Substantia nigra (tissue), 51 donors: ENCODE measurements at places on chromosomes 4 and X.

GRCh38 chr4:121072224-121073003, at the start of gene NDNF:
TSS of gene NDNF (minus strand) at chr4:121072535. CDS start at chr4:121045837, 26,698 bp downstream.
- DNase-seq, result no peak

DNA sequence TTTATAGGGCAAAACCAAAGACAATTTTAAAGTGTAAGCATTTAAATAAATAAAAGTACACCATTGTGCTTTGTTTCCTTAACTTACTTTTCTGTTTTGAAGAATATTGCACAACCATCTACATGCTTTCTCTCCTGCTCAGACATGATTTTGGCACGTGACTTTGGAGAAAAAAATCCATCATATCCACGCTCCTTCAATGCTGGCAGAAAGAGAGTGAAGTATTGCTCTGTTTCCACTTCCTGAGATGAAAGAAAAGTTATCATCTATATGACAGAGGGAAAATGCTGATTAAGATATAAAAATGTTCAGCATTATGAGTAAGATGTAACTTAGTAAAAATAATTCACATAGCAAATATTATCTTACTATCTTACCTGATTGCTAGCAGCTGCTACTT, 77.1 kb downstream of the CNOT6L start:
- no peak for DNase-seq

DNA sequence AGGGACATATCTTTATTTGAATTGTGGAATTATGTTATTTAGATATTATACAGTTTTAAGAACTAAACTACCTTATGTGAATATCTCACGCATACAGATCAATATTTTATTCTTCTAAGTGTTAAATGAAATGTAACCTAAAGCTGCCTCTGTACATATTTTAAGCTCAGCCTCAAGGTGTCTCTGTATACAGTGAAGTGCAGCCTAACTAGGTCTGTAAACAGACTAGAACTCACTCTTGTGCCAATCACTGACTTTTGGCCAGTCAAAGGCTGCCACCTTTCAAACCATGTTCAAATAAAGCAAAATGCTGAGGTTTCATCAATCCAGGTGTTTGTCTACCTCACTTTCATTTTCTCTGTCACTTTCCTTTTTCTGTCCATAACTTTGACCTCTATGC, 1074.5 kb upstream of the PRKX start:
- DNase-seq, result no peak

GRCh38 chr4:8725071-8725841, 132.7 kb downstream of the CPZ start:
- DNase-seq, result no peak

DNA sequence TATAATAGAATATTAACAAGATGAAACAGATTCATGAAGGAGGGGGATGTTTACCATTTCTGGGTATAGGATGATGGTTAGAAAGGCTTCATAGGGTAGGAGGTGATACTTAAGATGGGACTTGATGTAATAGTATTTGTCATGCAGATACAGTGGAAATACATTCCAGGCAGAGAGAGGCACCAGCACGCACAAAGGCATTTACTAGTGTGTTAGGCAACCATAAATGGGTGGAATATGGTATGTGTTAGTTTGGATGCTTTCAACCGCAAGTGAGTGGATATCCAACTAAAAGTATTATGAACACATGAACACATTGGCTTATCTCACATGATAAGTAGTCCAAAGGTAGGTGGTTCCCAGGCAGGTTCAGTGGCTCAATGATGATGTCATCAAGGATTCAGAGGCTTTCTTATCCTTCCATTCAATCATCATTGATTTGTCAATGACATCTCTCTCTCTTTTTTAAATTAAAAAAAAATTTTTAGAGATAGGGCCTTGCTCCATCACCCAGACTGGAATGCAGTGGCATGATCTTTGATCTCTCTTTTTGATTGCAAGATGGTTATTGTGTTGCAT, 12.7 kb upstream of the STARD8 start:
- DNase-seq, result no peak

DNA sequence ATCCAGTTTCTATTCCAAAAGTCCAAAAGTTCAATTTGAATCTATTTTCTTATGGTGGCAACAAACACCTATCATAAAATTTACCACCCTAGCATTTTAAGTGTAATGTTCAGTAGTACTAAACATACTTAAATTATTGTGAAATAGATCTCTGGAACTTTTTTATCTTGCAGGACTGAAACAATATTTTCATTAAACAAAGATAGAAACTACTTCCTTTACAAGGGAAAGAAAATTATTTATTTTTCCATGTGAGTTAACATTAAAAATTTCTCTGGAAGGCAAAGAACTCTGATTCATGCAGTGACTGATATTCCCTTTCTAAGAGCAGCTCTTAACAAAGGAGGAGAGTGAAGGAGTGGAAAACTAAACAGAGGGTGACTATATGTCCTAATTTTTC, 40.2 kb downstream of the ADH7 start:
- no peak for DNase-seq

DNA sequence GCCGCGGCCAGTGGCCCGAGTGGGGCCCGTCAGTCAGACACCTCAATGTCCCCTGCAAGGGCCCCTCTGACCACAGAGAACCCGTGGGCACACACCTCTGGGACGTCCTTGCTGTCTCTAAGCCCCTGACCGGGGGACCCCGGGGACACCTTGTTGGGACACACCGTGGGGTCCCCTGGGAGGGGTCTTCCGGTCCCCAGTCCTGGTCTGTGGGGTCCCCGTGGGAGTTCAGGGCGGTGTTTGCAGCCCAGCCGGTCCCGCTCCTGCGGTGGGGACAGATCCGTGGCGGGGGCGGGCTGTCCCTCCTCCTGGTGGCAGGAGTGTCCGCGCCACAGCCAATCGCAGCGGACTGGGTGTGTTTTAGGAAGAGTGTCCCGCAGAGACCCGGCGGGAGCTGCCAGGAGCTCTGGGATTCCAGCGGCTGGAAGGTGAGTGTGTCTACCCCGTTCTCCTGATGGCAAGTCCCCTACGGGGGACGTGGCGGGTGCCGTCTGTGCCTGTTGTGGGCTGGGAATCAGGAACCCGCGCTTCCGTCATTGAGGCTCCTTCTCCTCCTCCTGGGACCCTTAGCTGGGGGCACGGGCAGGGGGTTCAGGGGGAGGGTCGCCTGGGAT, 5.1 kb upstream of the PLCXD1 start:
- DNase-seq, result no peak

GRCh38 chr4:18691431-18692200, 670.1 kb upstream of the LCORL start:
- DNase-seq, result no peak

DNA sequence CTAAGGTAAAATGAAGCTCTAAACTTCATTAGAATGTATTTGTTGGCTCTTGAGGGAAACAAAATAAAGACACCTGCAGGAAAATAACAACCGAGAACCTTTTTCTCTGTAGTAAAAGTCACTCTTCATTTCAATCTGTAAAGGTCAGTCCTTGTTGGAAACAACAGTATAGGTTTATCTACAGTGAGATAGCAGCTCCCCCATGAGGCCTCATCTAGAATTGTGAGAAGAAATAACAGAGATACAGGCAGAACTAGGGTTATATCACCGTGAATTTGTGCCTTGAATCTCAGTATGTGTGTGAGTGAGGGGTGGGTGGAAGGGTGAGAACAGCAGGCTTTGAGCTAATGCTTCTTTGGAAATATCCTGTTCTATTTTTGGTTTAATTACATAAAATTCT, 107.8 kb upstream of the FMR1 start:
- DNase-seq, result no peak

GRCh38 chr4:183493246-183493645, 11.6 kb upstream of the ING2 start:
- no peak for DNase-seq

GRCh38 chr4:10960389-10960788, 275.8 kb upstream of the CLNK start:
- DNase-seq, result no peak

DNA sequence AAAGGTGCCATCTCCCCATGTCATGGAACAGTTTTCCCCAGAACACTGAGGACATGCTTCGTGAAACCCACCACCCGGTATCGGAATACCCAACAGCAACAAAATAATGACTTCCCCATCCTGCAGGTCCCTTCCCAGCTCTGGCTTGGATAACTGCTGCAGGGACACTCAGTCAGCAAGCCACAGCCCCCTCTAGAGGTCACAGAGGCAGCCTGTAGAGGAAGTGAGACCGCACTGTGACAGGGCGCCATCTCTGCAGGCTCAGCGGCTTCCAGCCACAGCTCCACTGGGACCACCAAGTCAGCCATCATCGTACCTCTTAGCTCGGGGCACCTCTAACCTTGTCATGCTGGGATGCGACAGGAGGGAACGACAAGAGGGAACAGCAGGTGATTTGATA, 315.9 kb downstream of the LDB2 start:
- no peak for DNase-seq

- DNase-seq, result no peak
These were observed 51.7 kb downstream of the TBC1D9 start for GRCh38 chr4:140704392-140704960.

DNA sequence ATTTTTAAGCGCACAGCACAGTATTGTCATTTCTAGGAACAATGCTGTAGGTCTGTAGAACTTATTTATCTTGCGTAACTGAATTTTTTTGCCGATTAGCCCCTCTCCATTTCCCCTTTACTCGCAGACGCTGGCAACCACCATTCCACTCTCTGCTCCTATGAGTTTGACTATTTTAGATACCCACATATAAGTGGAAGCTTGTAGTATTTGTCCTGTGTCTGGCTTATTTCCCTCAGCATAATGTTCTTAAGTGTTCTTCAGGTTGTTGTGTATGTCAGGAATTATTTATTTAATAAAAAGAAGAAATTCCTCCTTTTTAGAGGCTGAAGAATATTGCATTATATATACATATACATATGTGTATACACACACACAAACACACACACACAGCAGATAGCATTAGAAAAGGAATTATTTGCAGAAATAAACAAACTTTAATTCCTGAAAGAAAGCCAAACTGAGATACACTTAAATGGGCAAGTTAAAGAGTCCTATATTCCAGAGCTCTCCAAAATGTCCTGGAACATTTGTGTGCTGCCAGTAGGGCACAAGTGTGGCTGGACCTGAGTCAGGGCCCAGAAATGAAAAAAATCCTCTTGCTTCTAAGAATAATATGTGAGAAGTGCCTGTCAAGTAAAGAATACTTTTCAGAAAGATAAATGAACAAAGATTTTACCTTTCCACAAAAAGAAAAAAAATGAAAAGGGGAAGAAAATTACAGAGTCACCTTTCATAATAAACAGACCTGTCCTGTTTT, 4.5 kb upstream of the ZNF330 start:
- DNase-seq, result no peak

- DNase-seq, result no peak
These were observed 425.0 kb upstream of the ATOH1 start for GRCh38 chr4:93403571-93403970.

DNA sequence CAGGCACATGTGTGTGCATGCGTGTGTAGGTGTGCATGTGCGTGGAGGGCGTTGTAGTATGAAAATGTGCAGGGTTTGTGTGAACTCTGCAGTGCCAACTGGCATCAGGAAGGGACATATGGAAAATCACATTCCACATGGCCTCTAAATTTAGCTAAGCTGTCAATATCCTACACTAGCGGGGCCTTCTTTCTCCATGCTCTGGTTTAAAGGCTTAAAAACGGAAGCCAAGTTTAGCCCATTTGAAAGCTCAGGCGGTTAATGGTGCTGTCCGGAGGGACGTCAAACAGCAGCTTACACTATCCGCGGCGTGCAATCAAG, 144.1 kb upstream of the NOCT start:
- DNase-seq, result no peak

- no peak for DNase-seq
These were observed 249.1 kb downstream of the GBA3 start for GRCh38 chr4:22941688-22942375.

DNA sequence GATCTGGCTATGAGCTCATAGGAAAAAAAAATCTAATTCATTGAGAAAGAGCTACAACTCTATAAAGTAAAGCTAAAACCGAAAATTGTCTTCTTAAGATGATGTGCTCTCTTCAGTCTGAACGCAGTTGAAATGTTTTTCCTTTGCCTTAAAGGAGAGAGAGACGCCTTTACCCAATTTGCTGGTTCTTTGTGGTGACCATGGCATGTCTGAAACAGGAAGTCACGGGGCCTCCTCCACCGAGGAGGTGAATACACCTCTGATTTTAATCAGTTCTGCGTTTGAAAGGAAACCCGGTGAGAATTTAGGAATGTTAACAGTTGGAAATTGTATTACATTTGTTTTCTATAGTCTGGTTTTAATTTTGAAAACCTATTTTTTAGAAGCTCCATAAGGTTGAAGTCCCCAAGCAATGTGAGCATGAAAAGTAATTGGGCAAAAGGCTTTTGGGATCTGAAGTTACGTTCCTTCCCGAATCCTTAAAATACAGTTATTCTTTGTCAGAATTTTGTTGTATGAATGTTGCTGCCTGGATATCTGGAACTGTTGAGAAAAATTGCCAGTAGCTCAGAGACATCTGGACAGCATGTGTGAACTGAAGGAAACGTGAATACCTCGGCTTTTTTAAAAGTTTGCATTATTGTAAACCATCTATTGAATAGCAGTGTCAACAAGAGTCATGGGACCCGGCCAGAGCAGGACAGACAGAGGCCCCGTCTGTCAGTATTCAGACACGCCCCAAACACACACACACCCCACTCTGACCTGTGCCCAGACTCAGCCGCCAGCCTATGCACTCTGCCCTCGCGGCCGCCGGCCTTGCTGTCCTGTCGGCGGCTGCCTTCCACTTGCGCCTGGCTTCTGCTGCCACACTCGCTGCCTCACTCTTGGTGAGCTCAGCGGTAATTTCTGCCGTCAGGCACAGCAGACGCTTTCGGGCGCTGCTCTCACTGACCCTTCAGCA, 9.9 kb downstream of the PIGG start:
- no peak for DNase-seq

DNA sequence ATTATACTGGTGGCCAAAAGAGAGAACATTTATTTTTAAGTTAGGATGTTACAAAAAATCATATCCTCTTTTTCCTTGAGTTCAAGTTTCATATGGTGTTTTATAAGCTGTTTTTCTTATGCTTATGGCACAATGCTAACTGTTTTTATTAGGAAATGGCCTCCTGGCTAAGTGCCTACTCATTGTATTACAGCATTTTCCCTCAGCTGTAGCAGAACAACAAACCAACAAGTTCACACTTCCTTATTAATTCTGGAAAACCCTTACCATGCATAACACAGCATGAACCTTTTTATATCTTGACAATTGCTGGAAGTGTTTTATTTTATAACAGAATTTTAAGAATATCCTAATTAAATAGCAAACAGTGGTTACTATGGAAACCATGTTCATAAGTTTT, 165.8 kb downstream of the GASK1B start:
- DNase-seq, result no peak
